T1000 (cell line): ENCODE measurements at places on chromosomes 3 and 15.

- peak; percentile 7 for DNase-seq
Measured at GRCh38 chr3:132352556-132353143, 35.4 kb downstream of the ACP3 start.

DNA sequence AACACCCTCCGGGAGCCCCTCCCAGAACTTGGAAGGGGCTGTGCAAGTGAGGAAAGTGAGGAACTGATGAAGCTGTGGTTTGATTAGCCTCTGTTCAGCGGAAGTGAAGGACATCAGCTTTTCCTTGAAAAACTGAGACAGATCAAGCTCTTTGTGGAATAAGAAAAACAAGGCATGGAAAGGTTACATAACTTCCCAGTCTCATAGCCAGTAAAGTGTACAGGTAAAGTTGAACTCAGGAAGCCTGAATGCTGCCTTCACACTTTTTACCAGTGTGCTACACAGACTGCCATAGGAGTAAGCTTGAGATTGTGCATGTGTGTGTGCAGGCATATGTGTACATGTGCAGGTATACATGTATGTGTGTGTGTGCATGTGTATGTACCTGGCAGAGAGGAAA, 293.2 kb downstream of the FGF12 start:
- DNase-seq, result no peak

- DNase-seq, result no peak
Measured at GRCh38 chr15:79432345-79433275, 474 bp downstream of the MINAR1 start.

DNA sequence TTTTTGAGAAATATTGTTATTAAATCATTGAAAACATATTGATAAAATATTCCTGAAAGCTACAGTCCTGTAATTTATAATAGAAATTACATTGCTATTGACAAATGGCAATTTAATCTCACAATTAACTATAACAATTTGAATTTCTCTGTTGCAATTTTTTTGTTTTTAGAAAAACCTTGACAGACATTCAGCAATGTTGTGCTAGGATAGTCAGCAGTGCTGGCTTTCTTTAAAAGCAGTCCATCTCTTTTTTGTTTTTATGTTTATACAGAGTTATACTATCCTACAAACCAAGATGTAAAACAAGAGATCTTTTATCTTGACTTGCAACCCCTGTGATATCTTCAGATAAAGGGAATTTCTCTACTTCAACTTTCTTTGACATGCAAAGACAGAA, 93.1 kb downstream of the TUSC7 start:
- DNase-seq, result no peak

DNA sequence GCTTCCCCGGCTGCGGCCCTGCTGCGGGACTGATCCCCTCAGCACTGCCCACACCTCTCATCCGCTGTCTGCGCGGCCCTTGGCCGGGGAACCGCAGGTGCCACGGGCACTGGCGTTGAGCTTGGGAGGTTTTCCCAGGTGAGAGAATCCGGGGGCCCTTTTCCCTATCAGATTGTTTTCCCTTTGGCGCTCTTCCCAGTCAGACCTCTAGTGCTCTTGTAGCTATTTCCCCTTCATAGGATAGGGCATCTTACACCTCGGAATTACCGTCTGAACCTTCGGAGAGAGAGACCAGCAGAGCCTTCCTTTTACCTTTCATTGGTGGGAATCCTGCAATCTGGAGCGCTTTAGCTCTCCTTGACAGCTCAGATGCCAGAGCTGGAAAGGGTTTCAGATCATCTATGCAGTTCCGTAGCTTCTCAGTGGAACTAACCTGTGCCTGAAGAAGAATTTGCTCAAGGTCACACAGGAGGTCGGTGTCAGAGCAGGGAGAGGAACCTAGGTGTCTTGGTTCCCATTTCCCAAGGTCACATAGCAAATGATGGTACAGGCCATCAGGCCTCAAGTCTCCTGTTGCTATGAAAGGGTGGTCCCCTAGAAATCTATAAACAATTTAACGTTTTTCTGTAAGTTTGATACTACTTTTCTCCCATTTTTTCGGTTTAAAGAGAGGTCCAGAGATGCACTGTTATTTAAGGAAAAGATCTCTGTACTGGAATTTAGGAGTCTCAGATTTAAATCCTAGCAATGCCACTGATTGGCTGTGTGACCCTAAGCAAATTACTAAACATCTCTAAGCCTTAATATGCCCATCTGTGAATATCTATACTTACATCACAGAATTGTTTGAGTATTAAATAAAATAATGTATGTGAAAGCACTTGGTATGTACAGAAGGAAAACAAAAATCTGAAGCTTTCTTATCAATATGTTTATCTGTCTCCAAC, 916 bp downstream of the IDH3A start:
- DNase-seq, result no peak

DNA sequence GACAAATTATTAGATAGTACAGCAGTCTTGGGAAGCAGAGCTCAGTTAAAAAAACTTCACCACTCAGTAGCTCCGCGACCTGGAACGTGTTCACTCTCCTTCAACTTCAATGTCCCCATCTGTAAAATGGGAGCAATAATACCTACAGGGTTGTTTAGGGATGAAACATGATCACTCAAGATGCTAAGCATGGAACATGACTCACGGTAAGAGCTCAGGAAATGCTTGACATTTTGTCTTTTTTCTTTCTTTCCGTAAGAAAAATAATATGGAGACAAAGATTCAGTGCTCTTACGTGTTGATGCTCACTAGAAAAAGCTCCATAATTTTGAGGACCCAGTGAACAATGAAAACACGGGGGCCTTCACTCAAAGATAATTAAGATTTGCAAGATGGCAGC, 606.7 kb upstream of the MDFIC2 start:
- DNase-seq, result no peak

DNA sequence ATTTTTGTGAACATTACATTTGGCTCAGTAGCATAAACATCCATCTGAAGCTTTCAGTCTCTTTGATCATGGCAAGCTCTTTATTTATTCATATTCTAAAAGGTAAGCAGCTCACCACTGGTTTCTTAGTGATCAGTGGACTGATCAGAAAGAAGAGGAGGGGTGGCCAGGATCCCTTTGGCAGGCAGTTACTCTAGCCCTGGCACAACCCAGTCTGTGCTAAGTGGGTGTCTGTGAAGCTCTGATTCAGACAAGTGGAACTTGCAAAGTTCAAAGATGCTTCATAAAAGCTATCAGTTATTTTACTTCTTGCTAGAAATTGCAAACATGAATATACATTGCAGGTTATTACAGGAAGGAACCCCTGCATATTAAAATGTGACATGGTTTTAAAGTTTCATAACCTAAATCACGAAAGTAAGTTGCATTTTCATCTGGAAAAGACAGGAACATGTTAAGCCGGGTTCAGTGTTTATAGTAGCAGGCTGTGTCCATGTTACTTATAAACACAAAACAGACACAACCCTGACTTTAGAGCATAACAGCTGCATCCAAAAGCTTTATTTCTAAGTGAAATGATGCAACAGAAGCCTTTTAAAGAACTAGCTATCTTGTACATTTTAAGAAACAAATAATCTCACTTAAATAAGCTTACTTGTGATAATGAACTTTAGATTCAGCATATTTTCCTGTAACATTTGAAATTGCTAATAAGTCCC, 785.3 kb downstream of the MCTP2 start:
- no peak for DNase-seq

- no peak for DNase-seq
Measured at GRCh38 chr3:13272831-13273603, 147.1 kb downstream of the NUP210 start.

DNA sequence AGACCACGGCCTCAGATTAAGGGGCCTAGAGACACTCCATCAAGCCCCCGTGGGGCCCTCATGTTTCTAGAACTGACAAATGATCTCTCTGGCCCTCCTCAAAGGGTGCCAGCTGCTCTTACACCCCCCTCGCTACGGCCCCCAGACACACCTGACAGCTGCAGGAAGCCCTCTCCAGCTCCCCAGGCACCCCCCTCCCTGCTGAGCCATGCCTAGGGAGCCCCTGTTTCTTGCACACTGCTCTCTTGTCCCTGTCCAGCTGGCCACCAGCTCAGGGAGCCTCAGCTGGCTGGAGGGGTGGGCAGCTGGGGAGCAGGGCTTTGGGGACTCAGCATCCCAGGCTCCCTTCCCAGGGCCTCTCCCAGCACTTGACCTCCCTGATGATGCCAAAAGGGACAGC, 14.8 kb downstream of the TNK2 start:
- no peak for DNase-seq

DNA sequence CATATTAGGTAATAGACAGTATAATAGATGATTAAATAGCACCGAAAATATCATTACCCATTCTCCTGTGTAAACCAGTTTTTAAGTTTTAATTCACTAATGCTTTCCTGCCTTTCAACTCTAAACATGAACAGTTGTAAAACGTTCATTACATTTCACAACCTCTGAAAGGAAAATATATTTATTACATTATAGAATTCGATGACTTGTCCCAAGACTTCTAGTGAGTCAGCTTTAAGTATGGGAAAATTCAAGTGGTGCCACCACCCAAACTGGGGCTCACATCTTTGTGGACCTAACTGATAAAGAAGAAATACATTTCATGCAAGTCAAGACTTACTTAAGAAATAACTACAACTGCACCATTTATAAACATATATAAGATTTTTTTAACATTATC, 2.0 kb downstream of the TRIM59 start:
- DNase-seq, result no peak

GRCh38 chr15:37789881-37790280, 144.6 kb upstream of the TMCO5A start:
- no peak for DNase-seq

- DNase-seq, result no peak
Measured at GRCh38 chr15:91100814-91101607, 954 bp downstream of the SV2B start.

DNA sequence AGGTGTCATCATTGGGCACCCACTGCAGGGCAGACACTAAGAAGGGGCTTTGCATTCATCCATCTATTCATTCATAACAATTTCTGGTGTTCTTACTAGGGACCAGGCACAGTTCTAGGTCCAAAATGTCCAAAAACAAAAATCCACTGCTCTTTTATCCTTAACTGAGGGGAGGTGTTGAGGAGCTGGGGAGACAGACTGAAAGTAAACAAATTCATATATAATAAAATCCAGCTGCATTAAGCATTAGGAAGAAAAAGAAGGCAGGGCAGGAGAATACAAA, 1.1 kb downstream of the EIF4E3 start:
- DNase-seq, result no peak

DNA sequence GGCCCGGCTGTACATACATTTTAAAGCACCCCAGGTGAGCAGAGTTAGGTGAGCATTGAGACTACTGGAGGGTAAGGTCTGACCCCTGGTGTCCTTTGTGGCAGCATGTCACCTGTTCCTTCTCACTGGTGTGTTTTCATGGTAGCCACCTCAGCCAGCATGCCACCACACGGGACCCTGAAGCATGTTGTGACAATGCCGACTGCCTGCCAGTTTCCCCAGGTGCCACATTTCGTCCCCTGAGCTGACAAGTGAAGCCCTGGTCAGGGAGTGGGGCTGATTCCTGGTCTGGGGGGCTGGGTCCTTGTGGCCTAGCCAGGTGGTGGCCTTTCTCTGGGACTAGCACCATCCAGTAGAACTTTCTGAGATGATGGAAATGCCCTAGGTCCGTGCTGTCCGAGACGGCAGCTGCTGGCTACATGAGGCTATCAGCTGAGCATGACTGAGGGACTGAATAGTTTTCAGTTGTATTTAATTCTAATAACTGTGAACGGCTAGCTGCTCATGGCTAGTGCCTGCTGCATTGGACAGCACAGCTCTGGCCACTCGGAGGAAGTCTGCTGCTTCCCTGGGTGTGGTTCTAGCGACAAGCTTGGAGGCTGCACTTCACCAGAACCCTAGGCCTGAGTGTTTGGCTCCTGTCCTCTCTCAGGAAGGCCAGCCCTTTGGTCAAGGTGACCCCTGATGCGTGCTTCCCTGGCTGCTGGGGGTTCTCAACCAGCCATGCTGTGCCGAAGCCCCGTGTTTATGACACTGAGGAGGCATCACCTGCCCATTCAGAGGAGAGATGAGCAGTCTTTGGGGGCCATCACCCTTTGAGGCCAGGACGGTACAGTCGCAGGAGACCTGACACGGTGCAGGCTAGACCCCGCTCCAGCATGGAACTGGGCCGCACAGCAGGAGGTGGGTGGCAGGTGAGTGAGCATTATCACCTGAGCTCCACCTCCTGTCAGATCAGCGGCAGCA, 3.9 kb downstream of the C3orf22 start:
- no peak for DNase-seq

DNA sequence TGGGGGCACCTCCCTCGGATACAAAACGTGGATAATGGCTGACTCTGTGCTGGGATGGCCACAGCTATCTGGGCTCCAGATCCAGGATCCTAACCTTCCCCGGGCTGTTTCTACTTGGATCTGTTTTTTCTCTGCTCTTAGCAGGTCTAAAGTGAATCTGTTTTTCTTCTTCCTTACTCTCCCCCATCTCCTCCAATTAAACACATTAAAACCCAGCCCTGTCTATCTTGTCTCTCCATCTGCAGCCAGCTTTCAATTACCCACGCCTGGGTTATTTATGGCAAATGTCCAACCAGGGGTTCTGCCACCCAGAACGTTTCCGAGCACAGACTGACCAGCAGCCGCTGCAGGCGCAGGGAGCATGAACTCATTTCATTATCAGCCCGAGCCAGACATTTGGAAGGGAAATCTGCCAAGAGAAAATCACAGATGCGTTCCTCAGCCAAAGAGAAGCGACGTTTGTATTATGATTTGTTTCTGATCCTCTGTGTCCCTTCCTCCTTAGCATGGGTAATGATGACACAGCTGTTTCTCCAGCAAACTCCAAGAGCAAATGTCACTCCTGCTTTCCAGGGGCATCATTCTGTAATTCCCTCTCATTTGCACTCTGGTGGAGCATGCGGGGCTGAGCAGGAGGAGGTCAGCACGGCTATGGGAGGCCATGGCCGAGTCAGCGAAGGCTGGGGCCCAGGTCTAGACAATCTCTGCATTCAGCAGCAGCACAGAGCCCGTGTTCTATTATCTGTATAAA, 42.0 kb downstream of the UMPS start:
- no peak for DNase-seq

DNA sequence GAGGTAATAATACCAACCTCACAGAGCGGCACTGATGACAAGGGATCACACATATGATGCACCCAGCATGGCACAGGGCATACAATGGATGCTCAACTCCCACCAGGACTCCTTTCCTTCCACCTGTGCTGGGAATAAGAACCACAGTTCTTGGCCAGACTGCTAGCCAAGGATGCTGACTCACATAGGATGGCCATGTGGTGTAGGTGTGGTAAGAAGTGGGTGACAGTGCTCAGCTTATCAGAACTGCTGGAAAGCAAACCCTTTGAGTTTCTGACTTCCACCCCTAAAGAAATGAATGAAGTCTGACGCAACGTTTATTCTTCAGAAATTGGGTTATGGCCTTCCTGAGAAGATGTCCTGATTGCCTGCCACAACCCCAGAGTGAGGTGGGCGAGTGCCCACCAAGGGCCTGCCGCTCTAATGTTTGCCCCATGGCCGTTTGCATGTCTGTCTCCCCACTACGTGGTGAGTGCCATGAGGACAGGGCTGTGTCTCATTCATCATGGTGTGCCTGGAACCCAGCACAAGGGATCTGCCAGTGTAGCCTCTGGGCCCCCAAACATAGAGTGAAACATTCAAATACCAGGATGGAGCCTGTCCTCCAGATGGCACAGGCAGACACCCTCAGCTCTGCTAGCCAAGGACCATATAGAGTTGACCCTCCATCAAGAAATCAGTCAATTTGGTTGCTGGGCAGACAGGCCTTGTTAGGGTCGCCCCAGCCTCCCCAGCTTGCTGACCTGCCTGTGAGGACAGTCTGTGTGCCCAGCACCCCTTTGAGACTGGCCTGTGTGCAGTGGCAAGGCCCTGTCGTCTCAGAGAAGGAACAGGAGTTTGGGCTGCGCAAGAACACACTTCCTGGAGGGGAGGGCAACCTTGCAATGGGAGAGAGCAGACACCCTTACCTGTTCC, 57.6 kb upstream of the SLCO2A1 start:
- DNase-seq, result no peak

- no peak for DNase-seq
Measured at GRCh38 chr3:155747946-155748290, 3.0 kb upstream of the PLCH1 start.
